Heart left ventricle (tissue), 16 donors: ENCODE measurements at places on chromosomes 3 and 15. TPM values are rescaled to one million over a fixed set of nuclear protein-coding genes. Genes with fewer than 3 reads are reported as not detected.

The GOLGA6L7 gene
- total RNA-seq: not detected

The ADPRH gene
- total RNA-seq: 17.5 TPM

DNA sequence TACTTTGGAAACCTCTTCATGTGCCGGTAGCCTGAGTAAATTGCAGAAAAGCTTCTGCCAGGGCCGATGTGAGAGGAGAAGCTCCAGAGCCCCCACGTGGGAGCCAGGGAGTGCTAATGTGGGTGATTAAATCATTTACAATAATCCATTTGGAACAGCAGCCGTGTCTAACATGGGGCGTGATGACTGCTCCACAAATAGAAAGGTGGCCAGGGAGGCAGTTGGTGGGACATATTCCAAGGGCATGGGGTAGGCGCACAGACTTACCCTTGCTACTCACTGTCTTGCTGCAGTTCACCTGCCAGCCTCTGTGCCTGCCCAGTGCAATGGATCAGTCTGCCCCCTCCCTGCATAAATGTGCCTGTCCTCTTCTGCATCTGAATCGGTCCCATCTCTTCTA is 39.3 kb upstream of the INSYN1 start:
- no peak for DNase-seq

GRCh38 chr3:141442446-141442845 is 44.4 kb upstream of the RASA2 start:
- no peak for DNase-seq

GRCh38 chr3:21062831-21063294 is 688.1 kb downstream of the ZNF385D start:
- DNase-seq: no peak

DNA sequence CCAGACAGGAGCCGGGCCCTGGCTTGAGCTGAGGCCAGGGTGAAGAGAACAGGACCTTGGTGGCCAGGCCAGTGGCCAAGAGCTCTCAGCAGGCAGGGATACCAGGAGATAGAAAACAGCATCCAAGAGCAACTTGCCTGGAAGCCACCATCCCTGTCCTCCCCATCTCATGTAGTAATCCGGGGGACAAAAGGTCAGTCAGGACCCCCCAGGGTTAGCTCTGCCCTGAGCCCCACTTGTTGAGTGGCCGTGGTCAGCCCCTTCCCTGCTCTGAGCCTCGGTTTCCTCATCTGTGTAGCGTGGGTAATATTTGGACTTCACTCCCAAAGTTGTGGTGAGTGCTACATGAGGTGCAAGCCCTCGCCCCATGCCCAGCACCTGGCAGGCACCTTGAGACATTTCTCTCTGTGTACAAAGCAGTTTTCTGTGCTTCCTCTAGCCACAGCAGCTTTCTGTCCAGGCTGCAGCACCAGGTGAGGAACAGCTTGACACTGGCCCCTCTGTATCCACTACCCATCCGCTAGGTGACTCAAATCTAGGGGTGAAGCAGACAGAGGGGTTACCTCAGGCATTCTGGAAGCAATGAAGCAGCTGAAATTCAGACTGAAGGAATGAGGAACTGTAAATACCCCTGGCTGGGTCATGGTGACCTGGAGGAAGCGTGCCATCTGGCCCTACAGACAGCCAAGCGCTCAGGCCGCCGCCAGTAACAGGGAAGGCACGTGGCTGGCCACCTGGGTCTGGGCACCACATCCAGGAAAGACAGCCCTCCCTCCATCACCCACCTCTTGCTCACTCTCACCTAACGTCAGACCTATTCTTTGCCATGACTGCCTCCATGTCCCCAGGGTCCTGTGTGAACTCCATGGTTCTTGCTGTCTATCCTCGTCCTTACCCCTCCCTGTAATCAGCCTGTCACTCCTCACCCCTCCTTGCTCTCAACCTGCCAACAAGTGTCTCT is 6.7 kb downstream of the CISH start:
- peak; percentile 75 for DNase-seq
